Cortex of kidney (tissue), 1 donor: ENCODE measurements at places on chromosomes 6 and 20.

DNA sequence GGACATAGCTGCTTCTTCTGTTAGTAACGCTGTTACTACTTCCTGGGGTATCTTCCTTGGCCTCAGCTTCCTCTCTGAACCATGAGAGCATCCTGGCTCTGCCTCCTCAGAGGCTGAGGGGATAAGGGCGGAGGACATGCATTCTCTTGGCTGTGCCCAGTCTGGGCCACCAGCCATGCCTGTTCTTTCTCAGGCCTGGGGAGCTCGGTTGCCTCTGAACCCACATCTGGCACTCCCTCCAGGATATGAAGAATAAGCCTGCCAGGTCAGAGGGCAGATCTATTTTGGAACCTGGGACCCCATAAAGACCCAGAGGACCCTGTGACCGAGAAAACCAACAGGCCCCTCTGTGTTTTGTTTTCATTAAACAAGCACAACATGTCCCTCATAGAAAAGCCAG, 6.6 kb upstream of the ANGPT4 start:
- DNase-seq: no peak

GRCh38 chr6:52539607-52540006, 37.3 kb downstream of the TRAM2 start:
- no peak for DNase-seq

- DNase-seq: no peak
Observed at GRCh38 chr6:157759028-157759427, 64.0 kb upstream of the SNX9 start.

DNA sequence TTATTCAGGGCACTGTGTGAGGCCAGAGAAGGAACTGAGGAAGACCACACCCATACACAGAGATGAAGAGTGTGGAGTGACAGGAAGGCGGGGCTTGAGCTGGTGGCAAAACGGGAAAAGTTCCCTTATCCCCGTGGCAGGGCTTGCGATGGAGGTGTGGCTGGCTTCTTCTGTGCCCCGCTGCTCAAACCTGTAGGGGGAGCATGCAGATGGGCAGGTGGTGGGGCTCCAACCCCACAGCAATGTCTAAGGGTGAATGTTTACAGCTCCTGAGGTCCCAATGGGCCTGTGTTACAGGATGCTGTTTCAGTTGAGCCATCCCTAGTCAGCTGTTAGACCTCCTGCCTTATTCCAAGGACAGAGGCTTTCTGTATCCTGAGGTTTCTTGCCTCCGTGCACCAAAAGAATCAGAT, 105.9 kb downstream of the LY86 start:
- no peak for DNase-seq

GRCh38 chr6:133623621-133624020, 265.3 kb upstream of the TCF21 start:
- no peak for DNase-seq

- no peak for DNase-seq
Observed at GRCh38 chr6:100768816-100769351, 112.2 kb downstream of the ASCC3 start.

- no peak for DNase-seq
Observed at GRCh38 chr6:110618591-110619267, 142.3 kb upstream of the SLC22A16 start.

- DNase-seq: no peak
Observed at GRCh38 chr6:148295261-148295887, 47.3 kb upstream of the SASH1 start.

DNA sequence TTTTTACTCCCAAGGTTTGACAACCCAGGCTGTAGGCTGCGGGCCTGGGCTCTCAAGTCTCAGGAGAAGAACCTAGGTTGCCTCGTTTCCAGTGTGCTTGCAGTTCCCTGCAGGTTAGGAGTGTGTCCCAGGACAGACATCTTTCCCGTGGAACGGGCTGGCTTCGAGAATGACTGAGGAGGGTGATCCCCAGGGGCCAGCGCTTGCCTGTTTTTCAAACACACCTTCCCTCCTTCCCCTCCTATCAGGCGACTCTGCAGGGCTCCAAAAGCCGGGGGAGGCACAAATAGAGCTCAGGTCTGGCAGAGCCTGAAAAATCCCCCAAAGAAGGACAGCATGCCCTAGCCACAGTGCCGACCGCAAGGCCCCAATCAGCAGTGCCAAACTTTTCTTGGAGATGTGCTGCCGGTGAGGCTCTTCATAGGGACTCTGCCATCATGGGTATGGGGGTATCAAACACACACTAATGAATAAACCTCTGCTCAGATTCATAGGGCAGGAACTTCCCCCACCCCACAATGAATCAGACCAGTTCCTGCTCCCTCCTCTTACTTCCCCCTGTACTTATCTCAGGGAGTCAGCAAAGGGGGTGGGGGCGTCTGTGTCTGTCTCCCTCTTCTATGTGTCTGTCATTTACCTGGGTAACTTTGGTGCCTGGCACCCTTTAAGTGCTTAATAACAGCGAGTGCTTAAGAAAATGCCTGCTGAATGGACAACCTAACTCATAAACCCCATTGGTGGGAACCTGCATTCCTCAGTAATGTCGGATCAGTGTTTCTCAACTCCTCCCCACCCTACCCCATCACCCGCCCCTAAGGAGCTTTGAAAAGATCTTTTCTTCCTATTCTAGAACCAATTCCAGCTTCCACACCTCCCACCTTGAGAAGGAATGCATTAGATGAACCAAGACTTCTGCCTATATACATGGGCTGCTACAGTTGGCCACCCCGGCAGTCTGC, 1.6 kb downstream of the KCNG1 start:
- no peak for DNase-seq
